ENCODE measurements at places on chromosomes 16 and 17.

GRCh38 chr16:55035956-55036355, 105.3 kb downstream of the IRX5 start:
- no peak for DNase-seq

GRCh38 chr17:17254036-17254435, 17.1 kb upstream of the FLCN start:
- no peak for DNase-seq

GRCh38 chr17:37212179-37212578, 163.6 kb upstream of the C17orf78 start:
- DNase-seq = no peak

DNA sequence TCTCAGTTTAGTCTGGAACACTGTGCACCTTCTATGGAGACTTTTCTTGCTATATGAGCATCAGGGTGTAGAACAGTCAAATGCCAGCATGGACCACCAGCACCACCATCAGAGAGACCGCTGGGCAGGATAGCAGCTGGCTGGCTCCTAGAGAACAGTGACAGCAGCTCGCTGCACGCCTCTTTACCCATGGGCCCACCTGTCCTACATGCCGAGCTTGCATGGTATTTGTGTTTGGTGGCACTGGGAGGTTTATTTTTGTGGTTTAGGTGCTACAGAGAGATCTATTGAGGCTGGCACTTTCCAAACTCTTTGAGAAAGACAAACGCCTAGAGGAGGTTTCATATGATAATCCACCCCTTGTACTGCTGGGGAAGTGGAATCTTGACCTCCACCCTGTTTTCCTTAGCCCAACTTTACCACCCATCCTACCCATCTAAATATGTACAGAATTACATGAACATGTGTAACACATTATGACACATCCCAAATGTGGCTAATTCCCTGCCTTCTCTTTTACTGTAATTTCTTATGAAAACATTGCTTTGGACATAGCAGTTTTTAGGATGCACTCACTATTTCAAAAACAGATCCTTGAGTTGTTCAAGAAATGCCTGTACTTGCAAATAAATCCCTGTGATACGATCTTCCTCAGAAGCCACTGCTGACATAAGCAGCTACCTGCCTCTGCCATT, 46.3 kb downstream of the COG7 start:
- no peak for DNase-seq

DNA sequence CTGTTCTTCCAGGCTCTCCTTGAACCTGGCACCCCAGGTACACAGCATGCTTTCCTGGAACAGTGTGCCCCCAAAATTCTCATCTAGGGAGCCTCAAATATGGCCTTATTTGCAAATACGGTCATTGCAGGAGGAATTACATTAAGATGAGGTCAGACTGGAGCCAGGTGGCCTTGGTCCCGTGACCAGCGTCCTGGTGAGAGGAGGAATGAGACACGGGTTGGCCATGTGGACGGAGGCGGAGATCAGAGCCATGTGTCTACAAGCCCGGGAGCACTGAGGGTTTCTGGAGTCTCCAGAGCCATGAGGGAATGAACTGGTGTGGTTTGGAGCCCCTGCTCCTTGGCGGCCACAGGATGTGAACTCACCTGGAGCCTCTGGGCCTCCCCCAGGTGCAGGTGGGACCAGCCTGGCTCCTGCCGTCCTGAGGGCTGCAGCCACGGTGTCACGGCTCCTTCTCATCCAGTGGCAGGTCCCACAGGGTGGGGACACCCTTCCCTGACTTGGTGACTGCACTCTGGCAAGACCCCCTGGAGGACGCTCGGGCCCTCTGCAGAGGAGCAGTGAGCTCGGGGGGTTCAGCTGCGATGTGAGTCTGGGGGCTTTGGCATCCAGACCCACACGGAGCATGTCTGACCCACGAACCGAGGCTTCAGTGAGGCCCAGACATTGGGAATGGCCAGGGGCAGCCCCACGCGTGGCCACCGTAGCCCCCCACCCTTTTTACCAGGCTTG, 21.8 kb upstream of the GNG13 start:
- DNase-seq = no peak

DNA sequence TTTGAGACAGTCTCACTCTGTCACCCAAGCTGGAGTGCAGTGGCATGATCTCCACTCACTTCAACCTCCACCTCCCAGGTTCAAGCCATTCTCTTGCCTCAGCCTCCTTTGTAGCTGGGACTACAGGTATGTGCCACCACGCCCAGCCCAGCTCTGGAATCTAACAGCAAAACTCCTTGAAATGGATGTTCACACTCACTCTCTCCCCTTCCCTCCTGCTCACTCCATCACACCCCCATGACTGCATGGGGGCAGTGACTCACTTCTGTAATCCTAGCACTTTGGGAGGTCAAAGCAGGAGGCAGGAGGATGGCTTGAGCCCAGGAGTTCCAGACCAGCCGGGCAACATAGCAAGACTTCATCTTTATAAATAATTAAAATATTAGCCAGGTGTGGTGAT, 11.1 kb upstream of the TFAP4 start:
- no peak for DNase-seq

DNA sequence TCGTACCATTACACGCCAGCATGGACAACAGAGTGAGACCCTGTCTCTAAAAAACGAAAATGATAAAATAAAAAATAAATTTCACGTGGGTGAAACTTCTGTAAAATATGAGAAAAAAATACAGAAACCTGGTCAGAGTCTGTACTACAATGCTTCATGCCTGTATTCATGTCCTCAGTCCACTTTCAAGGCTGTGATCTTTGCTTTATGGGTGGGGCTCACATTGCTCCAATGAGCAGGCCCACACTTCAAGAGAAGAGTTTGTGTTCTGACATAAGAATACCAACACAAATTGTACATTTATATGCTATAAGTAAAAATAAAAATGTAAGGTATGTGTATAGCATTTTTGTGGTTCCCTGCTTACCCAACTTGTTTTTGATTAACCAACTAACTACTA, 32.2 kb upstream of the ABCA3 start:
- no peak for DNase-seq

DNA sequence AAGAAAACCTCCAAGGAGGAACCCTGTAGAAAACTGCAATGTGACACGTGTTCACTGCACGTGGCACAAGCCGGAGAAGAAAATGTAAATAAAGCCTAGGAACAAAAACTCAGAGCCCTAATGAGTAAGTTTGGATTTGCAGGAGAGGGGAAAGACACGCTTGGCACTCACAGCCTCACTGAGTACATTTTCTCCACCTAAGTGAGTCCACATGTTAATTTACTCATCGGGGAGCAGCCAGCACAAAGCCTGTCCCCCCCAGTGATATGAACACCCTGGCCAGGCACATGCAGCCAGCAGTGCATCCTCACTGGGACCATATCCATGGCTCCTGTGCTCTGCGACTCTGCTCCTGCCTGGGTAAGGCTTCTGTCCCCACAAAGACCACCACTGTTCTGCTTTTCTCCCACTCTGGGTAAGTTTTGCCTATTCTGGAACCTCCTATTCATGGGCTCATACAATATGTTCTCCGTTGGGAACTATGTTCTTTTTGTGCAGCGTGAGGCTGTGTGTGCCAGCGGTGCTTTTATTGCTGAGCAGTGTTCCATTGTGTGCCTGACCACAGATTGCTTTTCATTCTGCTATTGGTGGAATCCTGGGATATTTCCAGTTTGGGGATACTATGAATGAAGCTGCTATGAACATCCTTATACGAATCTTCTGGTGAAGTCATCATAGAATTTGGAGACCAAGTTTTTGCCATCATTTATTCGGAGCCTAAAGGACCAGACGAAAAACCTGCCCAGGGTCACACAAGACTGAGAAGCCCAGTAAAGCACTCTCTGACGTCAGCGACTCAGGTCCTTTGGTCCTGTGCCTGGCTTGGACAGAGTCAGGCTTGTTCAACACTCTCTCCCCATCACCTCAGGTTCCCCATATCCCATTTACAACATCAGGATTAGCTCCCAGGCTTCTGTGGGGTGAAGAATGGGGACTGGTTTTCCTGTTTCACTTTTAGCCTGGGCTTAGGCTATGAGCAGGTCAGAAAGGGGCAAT, 53.3 kb downstream of the RNF112 start:
- no peak for DNase-seq

DNA sequence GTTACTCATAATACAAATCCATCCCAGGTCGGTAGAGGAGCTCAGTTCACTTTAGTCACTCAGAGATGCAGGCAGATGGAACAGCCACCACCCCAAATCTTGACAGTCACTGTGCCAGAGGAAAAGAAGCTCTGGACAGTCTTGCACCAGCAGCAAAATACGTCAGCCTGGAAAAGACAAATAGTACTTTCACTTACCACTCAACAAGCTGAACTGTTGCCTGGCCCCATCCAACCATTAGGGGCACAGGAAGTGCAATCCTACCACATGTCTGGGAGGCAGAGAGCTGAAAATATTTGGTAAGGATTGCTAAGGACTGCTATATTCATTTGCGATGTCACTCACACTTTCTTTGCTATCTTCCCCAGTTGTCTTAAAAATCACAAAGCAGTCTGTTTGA, 239.1 kb upstream of the TOX3 start:
- DNase-seq = no peak

GRCh38 chr17:1197781-1198490, 18.2 kb upstream of the ABR start:
- peak; percentile 59 for DNase-seq

DNA sequence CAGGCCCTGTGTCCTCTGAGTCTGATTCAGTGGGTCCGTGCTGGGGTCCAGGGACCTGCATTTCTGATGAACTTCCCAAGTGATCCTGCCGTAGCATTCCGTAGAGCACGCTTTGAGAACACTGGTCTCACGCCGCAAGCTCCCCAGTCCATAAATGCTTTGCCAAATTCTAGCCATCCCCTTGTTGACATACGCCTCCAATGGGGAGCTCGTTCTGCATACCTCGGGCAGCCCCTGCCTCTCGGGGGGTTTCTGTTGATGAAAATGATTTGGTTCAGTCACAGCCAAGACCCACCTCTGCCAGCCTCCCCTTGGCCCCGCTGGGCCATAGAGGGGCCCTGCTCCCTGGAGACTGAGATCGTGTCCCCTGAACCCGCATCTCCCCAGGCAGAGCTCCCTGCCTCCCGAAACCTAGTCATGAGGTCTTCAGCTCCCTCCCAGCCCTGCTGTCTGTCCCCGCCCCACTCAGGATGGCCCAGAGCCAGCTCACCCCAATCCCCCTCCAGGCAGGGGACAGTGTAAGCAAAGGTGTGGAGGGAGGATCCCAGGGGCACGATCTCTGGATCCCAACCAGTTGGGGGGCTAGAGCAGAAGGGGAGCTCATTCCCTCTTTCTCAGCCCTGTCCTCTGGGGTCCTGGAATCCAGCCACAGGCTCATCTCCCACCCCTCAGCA, 16.2 kb upstream of the SPNS2 start:
- no peak for DNase-seq

DNA sequence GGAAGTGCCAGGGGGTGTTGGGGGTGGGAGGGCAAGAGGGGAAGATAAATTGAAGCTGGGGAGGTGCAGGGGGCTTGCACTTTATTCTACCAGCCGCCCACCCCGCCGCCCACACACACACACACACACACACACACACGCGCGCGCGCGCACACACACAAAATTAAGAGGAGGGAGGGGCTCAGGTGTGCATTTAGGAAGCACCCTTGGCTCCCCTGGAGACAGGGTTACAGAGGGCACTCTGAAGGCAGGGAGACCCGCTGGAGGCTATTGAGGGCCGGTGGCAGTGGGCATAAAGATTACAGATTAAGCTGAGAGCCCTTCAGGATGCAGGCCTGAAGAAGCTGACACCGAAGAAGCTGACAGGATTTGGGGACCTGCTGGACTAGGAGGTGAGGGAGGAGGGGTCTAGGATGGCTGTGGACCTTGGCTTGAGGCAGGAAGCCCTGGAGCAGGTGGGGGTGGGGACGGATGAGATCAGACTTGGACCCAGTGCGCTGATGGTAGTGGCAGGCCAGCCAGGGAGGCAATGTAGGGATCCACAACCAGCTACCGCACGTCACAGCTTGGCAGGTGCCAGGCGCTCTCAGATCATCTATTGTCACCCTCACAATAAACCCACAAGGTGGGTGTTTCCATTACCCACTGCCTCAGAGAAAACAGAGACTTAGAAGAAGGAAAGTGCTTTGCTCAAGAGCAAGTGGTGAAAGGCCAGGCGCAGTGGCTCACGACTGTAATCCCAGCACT, 772 bp upstream of the SAMD14 start:
- DNase-seq = no peak

GRCh38 chr17:28841901-28842281, 699 bp downstream of the FAM222B start:
- DNase-seq = no peak

DNA sequence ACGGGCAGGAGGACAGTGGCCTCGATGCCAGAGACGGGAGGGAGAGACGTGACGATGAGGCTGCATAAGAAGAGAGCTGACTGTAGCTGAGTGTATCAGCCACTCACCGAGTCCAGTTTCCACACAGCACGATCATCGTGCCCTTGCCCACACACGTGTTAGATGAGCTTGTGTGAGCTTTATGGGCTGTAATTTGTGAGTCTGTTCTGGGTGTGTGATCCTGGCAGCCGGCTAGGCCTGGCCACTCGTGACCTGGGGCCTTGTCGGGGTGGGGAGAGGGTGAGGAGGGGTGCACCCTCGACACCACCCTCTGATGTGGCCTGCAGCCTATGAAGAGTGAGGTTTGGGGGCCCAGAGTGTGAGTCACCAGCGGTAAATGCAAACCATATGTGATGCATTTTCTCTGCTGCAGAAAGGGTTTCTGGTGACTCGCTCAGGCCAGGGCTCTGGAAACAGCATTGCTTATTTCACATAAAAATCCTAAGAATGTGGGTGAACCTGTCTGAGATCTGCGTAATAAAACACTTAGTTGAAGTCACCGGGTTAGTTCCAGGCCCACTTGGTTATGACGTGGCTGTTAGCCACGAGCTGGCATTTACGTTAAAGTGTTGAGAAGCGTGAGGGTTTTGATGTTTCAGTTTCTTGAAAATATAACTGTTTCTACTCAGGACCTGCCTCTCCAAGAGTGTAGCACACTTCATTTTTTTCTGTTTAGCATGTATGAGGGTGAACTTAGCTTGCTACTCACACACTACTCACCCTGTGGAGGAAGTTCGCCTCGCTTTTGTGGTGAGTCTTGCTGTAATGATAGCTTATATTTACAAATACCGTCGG, 4.2 kb downstream of the METRNL start:
- peak; percentile 71 for DNase-seq

GRCh38 chr16:24074574-24074973, 181.6 kb upstream of the CACNG3 start:
- no peak for DNase-seq

- no peak for DNase-seq
Observed at GRCh38 chr17:64151016-64151368, 21.0 kb upstream of the ERN1 start.

- peak; percentile 65 for DNase-seq
Observed at GRCh38 chr17:49217651-49218413, 7.3 kb downstream of the ABI3 start.

DNA sequence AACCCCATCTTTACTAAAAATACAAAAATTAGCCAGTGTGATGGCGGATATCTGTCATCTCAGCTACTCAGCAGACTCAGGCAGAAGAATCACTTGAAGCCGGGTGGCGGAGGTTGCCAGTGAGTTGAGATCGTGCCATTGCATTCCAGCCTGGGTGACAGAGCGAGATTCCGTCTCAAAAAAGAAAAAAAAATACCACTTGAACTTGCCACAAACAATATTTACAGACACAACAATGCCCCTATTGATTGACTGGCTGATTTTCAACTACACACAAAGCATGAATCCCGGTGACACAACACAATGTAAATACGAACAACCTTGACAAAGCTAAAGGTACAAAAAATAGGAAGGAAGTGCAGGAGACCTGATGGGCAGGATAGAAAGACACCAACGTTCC, 49.3 kb downstream of the NXN start:
- no peak for DNase-seq

Measured in activated gamma-delta T cell treated with anti-CD3 and anti-CD28 coated beads, Interleukin-2, amount 50 U/mL, for 16 hours (primary cell).